ENCODE measurements at places on chromosomes 5 and 9.

DNA sequence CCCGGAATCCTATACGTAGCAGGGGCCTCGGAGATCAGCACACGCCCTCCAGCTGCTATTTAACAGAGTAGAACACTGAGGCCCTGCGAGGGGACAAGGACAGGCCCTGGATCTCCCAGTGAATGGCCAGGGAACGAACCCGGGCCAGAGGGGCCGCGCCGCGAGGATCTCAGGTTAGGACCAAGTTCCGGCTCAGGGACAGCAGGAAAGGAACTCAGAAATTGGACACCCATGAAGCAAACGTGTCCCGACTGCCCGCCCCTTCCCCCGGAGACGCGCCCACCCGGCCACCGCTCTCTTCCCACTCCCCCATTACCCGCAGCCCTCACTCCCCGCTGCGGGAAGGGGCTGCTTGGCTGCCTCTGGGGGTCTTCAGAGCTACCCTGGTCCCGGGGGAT, 1.0 kb upstream of the FOXE1 start:
- DNase-seq = no peak

- DNase-seq = no peak
Measured at GRCh38 chr9:129305246-129305645, 127.2 kb upstream of the IER5L start.

DNA sequence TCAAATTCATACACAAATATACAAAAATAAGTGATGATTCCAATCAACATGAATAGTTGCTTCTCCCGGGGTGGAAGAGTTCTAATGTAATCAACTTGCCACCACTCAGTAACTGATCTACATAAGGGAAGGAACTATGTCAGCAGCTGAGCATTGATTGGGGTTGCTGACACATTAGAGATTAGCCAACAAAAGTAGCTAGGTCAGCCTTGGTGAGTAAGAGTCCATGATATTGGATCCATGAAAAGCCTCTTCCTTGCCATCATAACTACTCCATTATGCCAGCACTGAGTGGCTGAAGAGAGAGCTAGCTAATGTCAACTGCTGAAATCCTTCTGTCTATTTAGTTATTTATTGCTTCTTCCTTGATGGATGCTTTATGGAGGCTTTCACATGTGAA, 309.8 kb downstream of the NFIB start:
- no peak for DNase-seq

DNA sequence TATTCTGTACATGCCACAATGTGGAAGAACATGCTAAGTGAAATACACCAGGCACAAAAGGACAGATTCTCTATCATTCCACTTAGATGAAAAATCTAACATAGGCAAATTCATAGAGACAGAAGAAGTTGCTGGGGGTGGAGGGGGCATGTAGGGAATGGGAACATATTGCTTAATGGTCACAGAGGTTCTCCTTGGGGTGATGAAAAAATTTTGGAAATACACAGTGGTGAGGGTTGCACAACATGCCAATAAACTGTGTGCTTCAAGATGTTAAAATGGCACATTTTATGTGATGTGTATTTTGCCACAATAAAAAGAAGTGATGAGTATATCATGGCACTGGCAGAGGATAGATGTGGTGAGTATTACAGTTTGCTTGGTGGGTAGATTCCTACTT, 111.9 kb downstream of the SUSD1 start:
- no peak for DNase-seq

DNA sequence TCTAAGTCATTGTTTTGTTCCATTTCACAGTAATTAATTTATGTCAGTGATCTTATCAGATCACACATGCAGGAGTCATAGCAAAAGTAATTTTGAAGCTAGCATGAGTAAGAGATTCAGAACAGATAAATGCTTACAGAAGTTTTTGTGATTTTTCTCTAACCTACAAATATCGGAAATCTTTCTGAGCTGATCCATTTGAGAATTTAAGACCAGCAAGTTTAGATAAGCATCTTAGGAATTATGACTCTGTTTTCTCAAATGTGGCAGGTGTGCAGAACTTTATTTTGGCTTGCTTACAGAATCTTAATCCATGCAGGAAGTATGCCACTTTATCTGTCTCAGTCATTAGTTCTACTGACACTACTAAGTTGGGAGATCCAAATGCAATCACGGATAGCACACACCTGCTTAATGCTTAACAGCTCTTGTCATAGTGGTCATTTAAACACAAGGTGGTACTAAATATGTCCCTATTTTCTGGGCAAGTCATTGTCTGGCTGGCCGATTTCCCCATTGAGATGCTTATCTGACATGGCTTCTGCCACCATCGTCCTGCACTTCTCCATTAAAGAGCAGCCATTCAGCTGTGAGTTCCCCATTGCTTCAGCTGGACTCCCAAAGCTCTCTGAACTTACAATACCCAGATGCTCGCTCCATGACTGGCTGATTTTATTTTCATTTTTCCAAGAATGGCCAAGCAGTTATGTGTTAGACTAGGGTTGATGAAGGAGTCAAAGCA, 305.4 kb upstream of the NUDT12 start:
- no peak for DNase-seq

- no peak for DNase-seq
Measured at GRCh38 chr5:150763023-150763769, 4.4 kb upstream of the DCTN4 start.

- DNase-seq = no peak
Measured at GRCh38 chr5:159947708-159948358, 31.6 kb downstream of the ADRA1B start.

- no peak for DNase-seq
Measured at GRCh38 chr5:175814691-175815090, 56.7 kb upstream of the CPLX2 start.

- no peak for DNase-seq
Measured at GRCh38 chr9:114383521-114384231, 4.1 kb downstream of the AKNA start.

DNA sequence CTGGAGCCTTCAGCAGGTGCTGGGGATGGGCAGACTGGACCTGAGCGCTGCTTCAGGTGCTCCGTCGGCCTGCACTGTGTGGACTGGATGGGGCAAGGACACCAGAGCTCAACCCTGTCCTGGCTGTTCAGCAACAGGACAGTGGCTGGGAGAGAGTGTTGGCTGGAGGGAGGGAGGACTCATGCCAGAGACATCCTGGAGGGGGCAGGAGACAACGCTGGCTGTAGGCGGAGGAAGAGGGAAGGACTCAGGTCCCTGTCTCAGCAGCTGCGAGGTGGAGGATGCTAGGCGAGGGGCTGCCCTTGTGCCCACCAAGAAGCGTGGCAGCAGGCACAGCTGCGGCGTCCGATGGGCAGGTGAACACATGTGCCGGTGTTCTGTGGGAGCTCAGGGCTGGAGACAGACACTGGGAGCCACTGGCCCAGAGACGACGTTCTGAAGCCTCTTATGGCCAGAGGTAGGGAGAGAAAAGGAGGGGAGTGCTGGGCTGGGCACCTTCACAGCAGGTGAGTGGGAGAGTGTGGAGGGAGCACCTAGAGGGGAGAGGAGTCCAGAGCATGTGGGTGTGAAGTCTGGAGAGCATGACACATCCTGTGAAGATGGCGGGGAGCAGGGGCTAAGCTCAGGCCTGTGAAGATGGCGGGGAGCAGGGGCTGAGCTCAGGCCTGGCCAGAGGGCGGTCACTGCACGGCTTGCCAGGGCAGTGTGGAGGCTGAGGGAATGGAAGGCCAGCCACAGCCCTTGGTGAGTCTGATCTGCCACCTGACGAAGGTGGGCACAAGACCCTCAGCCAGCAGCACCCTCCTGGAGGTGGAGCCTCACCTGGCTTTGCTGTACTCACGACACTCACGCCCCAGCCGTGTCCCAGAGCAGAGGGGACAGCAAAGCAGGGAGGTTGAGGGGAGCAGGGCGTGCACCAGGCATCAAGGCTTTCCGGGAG, 79.1 kb upstream of the FCN1 start:
- no peak for DNase-seq

GRCh38 chr5:59116231-59116865, 533.5 kb downstream of the RAB3C start:
- DNase-seq = no peak

DNA sequence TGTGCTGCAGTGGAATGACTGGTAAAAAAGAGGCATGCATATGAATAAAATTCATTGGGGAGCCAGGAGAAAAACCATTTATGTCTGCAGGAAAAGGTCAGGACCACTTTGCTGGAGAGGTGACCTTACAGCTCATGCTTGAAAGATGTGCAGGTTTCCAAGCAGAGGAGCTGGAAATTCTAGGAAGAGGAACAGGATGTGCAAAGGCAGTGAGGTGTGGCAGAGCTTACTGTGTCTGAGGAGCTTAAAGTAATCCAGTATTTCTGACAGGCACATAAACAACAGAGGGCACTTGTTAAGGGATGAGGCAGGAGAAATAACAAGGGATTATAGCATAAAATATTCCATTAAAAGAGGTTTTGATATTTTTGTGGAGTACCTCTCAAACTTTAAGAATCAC, 203.2 kb downstream of the CD180 start:
- DNase-seq = no peak

DNA sequence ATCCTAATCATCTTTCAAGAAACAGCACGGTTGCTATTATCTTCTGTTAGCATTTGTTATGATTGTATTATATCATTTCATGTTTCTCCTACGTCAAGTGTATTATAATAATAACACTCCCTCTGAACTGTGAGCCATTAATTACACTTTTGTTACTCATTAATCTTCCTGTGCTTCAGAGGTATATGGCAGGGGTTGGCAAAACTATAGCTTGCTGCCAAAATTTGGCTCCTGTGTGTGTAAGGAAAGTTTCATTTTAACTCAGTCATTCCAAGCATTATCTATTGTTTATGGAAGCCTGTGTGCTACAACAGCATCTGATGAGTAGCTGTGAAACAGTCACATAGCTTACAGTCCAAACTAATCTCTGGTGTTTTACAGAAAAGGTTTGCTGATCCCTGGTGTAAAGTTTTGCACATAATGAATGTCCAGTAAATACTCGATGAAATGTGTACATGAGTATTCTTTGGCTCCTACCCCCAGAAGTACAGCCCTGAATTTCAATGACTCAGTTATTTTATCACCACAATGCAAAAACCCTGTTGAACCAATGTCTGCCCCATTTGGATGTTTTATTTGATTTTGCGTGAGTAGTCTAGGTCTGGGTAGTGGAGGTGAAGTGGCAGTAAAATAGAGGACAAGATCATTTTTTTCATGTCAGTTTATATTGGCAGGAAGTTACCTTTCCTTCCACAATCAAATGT, 648.2 kb downstream of the MAT2B start:
- DNase-seq = no peak

GRCh38 chr9:98994172-98995058, 50.7 kb downstream of the COL15A1 start:
- DNase-seq = no peak

GRCh38 chr5:68405784-68406743, 190.5 kb downstream of the PIK3R1 start:
- no peak for DNase-seq

- no peak for DNase-seq
Measured at GRCh38 chr5:6856653-6857052, 143.4 kb downstream of the TENT4A start.

GRCh38 chr5:17305017-17305416, 87.6 kb downstream of the BASP1 start:
- DNase-seq = no peak

DNA sequence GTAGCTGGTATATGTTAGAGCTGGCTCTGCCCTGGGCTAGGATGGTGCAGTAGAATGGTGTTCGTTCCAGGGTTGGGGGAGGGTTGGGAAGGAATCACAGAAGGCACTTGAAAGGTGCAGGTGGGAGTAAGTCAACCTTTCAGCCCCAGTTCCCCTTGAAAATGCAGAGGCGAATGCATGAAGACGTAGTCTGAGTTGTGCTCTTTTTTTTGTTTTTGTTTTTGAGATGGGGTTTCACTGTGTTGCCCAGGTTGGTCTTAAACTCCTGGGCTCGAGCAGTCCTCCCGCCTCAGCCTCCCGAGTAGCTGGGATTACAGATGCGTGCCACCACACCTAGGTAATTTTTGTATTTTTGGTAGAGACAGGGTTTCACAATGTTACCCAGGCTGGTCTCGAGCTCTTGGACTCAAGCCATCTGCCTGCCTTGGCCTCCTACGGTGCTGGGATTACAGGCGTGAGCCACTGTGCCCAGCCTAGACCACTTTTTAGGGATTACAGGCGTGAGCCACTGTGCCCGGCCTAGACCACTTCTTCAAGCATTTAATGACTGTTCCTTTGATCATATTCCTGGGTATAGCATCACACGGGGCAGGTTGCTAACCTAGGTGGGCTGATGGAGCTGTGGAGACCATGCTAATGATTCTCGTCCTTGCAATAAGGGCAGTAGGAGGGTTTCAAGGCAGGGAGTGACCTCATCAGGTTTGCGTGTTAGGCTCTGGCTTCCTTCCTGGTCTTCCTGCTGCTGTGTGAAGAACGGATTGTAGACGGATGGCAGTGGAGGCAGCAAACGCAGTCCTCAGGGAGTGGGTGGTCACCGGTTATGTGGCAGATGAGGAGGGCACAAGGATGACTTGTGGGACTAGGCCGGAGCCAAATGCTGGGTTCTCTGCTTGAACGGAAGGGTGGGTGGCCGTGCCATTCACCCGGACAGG, 13.7 kb downstream of the EHMT1 start:
- no peak for DNase-seq

DNA sequence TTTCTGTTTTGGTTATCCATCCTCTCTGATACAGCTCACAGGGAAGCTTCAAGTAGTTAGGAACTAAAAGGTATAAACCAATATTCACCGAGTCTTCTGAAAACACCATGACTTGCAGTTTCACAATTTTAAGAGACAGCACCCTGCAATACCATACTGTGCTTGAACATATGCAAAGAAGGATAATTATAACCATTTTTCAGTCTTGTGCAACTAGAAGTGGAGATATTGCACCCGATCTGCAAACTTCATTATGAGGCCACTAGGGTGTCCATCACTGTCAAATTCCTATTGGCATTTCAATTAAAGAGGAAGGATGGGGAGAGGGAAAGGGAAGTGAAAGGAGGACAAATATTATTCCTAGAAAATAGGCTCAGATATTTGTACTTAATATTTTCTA, 32.4 kb upstream of the CEP120 start:
- DNase-seq = no peak

GRCh38 chr9:117234103-117234502, 180.8 kb downstream of the ASTN2 start:
- DNase-seq = no peak

GRCh38 chr5:65822710-65823109, 100.7 kb downstream of the NLN start:
- DNase-seq = no peak

GRCh38 chr5:17805227-17805825, 171.1 kb downstream of the TAF11L14 start:
- DNase-seq = no peak

DNA sequence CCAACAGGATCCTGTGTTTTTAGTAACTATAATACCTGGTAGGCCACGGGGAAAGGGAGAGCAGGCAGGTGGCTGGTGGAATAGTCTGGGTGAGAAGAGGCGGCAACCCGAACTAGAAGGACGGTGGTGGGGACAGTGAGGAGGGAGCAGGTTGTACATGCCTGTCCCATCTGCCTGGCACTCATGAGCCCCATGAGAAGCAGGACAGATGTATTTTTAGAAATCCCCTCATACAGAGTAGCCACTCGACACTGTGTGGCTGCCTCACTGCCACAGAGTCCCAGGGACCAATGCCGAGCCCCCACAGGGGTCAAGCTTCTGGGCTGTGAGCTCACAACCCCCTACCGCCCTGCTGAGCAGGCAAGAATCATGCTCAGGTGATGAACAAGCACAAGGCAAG, 136.6 kb downstream of the SEC61B start:
- no peak for DNase-seq

- DNase-seq = no peak
Measured at GRCh38 chr5:106094204-106094607, 1576.5 kb downstream of the EFNA5 start.

Data from stimulated activated CD8-positive, alpha-beta memory T cell treated with anti-CD3 and anti-CD28 coated beads, Interleukin-7, amount 100 ng/mL, for 1 hour (primary cell).